ENCODE measurements at places on chromosomes 12 and 14.

DNA sequence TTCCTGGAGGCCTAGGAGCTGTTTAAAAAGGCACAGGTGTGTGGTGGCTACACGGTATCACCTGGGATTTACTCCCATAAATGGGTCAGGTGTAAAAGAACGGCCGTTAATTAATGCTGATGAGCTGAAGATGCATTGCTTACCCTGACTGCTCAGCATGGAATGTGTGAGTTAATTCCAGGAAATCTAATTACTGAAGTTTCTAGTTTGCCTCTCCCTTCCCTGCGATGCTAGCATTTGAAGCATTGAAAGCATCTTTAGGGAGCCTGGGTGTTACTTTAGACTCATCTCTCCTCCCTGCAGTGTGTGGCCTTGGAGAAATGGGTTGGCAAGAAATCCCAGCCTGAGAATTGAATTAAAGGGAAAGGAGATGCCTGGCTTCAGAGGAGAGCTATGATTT lies 415.9 kb downstream of the FUT8 start:
- peaks cover 18% of the 10 kb centered on the region for H3K4me1 ChIP-seq
- H3K27ac ChIP-seq, result no peak overlapping the region
- no peak overlapping the region for H3K4me3 ChIP-seq
- no peak for DNase-seq
- no peaks in the 10 kb centered on the region for H3K27me3 ChIP-seq

DNA sequence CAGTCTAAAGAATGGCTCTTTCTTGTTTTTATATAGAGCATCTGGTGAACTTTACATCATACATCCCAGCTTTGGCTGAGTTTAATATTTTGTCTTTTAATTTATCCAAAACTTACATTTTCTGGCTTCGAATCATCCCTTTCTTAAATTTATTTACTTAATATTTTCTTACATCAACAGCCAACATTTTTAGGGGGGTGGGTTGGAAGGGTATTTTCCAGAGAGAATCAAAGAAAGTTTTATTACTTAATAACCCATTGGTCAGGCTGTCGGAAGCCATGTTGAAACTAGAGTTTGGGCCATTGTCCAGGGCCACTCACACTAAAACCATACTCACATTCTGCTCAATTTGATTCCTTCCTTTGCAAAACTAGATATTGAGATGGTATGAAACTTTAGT lies 220.2 kb downstream of the AEBP2 start:
- H3K27me3 ChIP-seq, result no peaks in the 10 kb centered on the region
- H3K4me3 ChIP-seq, result no peak overlapping the region
- DNase-seq, result no peak
- H3K36me3 ChIP-seq, result no peaks in the 10 kb centered on the region

DNA sequence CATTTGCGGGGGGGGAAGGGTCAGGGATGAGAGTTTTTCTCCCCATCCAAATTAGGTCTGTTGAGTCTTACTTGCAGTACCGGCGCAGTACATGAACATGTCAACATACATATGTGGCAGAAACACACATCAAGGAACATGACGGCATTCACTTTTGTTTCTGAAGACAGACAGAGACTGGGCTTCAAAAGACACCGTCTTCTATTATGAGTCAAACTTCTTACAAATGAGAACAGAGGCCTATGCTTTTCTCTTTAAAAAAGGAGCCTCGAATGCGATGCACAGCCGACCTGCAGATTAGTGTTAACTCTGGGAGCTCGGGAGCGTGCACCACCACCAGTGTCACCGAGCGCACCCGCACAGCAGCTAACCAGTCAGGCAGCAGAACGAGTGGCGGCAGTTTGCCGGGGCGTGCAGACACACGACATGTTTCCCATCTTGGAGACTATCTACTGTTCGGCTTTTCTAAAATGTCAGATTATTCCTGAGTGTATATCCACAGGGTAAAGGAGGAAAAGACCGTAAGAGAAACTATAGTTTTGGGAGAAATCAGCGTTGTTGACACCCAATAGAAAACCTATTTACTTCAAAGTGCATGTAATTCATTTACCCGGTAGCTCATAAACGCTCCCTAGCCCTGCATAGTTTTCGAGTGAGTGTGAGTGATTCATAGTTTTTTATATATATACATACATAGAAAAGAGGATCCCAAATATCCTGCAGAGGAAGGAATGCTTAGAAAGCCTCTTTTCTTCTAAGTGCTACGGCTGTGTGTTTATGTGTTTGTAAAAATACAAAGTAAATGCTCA lies 33.0 kb downstream of the UBR7 start:
- no peak overlapping the region for H3K27ac ChIP-seq
- H3K36me3 ChIP-seq, result peaks cover 16% of the 10 kb centered on the region
- H3K4me1 ChIP-seq, result peaks cover 9% of the 10 kb centered on the region
- H3K4me3 ChIP-seq, result no peak overlapping the region
- no peaks in the 10 kb centered on the region for H3K27me3 ChIP-seq
- DNase-seq, result no peak

DNA sequence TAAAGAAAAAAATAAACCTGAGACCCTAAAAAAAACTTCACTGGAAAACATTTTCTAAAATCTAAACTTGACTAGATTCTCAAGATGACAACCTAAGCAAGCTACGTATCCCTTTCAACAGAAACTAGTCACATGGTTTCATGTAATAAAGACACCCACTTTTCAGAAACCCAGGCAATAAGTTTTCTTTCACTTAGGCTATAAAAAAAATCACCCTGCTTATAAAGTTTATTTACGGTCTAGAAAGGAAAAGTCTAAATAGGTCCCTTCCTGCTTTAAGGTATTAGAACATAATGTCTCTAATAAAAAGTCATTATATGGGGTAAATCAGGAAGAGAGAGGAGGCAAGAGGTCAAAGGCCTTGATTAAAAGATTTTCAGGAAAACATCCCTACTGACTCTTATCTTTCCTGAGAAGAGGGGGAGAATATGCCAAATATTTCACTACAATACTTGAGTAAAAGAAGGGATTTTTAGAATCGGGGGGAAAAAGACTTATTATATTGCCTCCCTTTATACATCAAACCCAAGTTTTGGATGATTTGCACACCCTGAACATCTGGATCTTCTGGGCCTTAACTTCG lies 9.5 kb downstream of the CLIP1 start:
- peaks cover 3% of the 10 kb centered on the region for H3K36me3 ChIP-seq
- peak overlapping the region; percentile 93 for H3K27ac ChIP-seq
- H3K4me1 ChIP-seq, result peaks cover 33% of the 10 kb centered on the region
- DNase-seq, result no peak
- no peaks in the 10 kb centered on the region for H3K27me3 ChIP-seq
- H3K4me3 ChIP-seq, result peak overlapping the region; percentile 53

DNA sequence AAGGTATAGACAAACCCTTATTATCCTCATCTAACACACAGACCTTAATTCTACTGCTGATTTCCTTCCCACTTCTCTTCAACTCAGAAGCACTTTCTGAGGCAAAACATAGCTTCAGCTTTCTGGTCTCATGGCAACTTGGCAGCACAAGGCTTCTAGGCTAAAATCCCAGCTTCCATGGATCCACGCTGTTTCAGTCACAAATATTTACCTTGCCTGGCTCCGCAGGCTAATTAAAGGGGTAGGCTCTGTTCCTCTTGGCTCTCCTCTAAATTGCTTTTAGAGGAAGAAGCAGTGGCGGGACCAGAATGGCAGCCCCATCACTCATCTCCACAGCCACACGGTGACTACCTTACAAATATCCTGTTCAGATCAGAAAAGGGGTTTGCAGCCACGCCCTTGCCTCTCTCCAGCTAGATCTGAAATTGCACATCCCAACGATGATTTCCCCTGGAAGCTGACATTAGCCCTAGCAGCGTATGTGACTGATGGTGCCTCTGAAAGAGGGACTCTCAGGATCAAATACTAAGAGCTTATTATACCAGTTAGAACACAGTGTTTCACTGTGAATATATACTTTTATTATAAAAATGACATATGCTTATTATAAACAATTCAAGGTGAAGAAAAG lies 221.5 kb upstream of the NUDT4 start:
- no peak overlapping the region for H3K4me3 ChIP-seq
- H3K27me3 ChIP-seq, result peaks cover 2% of the 10 kb centered on the region
- no peaks in the 10 kb centered on the region for H3K36me3 ChIP-seq
- H3K27ac ChIP-seq, result no peak overlapping the region
